Posterior cingulate gyrus (tissue), 11 donors: ENCODE measurements at places on chromosomes 16 and 17.

GRCh38 chr16:67936124-67936879 is at the start of gene PSMB10:
Gene PSMB10, minus strand, starts transcription at chr16:67936850. Its CDS starts 101 bp downstream, at chr16:67936749.
- DNase-seq = peak; percentile 82

GRCh38 chr17:57880086-57880456 is 30.2 kb upstream of the MRPS23 start:
- DNase-seq = no peak

GRCh38 chr17:9643611-9644010 is 1.7 kb upstream of the USP43 start:
- DNase-seq = no peak

DNA sequence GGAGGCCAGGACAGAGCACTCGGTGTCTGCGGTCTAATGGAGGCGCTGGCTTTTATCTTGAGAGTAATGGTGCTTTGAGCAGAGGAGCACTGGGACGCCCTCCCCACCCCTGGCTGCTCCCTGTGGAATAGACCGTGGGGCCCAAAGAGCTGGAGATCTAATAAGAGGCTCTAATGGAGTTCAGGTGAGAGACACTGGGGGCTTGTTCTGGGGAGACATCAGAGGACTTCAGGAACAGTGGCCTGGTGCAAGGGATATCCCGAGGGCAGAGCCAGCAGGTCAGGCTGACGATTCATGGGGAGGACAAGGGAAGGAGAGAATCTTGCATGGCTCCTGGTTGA is 9.5 kb upstream of the KRT19 start:
- peak; percentile 55 for DNase-seq

DNA sequence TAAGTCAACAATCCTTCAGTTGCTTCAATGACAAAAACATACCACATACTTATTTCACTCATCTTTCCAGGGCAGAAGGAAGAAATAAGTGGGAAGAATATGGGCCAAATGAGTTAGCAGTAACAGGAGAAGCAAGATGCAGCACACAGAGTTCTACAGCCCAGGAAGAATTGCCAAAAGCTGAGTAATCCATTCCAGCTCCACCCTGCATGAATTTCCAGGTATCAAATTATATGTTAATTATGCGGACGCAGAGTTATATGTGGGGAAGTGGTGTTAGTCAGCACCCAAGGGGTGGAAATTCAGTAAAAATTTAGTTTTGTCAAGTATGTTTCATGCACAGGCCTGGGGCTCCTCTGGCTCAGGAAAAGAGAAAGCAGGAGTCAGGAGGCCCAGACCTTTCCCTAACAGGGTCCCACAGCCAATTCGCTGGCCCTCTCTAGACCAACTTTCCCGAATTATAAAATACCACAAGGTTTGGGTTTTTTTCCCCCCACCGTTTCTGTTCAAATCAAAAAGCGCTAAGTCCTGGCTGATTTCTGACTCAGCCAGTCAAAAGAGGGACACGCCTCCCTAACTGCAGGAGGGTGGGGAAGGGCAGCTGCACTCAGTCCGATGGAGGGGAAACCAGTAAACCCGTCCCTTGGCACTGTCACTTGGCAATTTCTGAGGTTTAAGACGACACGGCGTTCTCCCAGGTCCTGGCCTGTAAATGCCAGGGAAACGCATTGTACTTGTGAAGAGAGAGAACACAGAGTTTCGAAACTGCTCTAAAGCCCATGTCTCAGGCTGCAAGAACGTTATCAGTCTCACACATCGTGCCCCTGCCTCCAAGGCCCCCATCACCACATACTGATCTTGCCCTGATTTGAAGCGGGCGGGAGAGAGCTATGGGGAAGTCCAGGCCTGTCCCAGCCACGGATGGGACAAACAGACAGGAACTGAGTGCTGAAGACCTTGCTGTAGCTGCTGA is 58.1 kb downstream of the ZFHX3 start:
- no peak for DNase-seq

- no peak for DNase-seq
Observed at GRCh38 chr17:47640076-47640475, 9.6 kb upstream of the KPNB1 start.

GRCh38 chr17:50259477-50260324 is 14.6 kb upstream of the TMEM92 start:
- no peak for DNase-seq

GRCh38 chr17:47850692-47851573 is at the start of gene SP6:
Gene SP6, minus strand, starts transcription at chr17:47851163. Its CDS starts 2,734 bp downstream, at chr17:47848429.
- no peak for DNase-seq

DNA sequence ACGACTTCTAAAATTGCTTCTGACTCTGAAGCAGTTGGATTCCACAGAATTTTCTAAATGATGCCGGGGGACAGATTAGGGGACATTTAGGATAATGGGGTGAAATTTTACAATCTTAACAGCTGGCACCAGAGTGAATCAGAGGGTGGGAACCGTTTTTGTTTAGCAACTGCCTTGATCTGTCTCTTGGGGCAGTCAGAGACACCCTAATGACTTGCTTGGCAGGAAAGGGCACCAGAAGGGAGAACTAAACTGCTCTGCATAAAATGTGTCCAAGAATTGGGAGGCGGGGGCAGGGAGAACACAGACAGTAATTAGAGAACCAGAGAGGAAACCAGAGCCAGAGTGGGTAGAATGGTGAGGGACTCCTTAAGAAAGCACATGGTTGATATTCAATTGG is 6.1 kb upstream of the ABCC12 start:
- DNase-seq = no peak

DNA sequence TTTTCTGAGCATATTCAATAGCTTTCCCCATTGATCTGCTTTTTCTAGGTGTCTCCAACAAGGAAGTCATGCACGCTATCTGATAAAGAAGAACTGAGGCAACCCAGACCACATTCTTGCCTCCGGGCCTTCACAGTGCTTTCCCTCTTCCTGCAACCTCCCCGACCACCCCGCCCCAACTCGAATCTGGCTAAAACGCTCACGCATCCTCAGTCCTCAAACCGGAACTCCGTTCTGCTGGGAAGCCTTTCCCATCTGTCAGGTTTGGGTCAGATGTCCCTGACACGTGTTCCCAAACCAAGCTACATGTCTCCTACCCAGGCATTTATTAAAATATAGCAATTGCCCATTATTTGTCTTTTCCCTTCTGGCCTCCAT is 112.7 kb downstream of the VPS53 start:
- DNase-seq = no peak

DNA sequence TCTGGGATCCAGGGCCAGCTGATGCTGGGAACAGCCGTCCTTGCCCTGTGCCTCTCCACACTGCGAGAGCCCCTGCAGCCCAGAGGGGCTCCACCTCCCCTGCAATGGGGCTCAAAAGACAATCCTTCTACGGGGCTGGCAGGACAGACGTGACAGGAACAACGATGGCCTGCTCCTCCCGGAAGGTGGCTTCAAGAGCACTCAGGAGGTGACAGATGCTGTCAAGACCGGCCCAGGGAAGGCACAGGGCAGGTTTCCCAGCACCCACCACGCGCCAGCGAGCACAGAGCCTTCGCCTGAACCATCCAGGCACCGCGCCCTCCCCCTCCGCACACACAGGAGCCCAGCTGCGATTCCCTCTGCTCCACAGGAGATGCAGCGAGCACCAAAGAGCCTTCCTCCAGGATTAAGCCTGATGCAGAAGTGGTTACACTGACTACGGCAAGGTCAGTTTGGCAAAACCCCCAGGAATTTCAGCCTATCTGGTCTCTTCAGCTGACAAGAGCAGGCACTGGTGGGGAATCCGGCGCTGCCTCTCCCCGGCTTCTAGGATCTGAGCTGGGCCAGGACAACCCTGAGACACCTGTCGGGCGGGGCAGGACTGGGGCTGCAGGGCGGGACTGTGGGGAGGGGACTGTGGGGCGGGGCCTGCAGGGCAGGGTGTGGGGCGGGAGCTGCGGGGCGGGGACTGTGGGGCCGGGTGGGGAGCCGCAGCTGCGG is 103.4 kb downstream of the ZNF778 start:
- DNase-seq = peak; percentile 42

GRCh38 chr16:83968306-83968851 is 335 bp downstream of the NECAB2 start:
- DNase-seq = no peak

GRCh38 chr16:59783191-59783590 is 1049.1 kb upstream of the GOT2 start:
- DNase-seq = no peak

GRCh38 chr17:81083125-81083765 is 48.3 kb downstream of the BAIAP2 start:
- no peak for DNase-seq

GRCh38 chr16:57666353-57667047 is 1.6 kb upstream of the ADGRG3 start:
- no peak for DNase-seq
